Stimulated activated CD4-positive, alpha-beta T cell treated with anti-CD3 and anti-CD28 coated beads, Interleukin-2, amount 100 ng/mL, for 48 hours (primary cell): ENCODE measurements at places on chromosomes 7 and 10.

- no peak for DNase-seq
Observed at GRCh38 chr7:91091631-91092030, 172.6 kb upstream of the FZD1 start.

DNA sequence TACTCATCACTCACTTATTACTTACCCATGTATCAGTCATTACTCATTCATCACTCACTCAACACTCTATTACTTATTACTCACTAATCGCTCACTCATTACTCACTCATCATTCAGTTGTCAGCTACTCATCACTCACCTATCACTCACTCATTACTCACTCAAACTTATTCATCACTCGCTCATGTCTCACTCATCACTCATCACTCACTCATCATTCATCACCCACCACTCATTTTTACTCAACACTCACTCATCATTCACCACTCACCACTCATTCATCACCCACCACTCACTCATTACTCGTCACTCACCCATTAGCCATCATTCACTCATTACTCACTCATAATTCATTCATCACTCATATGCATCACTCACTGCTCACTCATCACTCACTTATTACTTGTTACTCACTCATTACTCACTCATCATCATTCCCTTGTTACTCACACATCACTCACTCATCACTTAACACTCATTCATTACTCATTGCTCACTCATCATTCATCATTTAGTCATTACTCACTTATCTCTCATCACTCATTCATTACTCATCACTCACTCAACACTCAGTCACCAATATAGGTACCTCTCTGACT is 237.9 kb downstream of the ADARB2 start:
- no peak for DNase-seq

DNA sequence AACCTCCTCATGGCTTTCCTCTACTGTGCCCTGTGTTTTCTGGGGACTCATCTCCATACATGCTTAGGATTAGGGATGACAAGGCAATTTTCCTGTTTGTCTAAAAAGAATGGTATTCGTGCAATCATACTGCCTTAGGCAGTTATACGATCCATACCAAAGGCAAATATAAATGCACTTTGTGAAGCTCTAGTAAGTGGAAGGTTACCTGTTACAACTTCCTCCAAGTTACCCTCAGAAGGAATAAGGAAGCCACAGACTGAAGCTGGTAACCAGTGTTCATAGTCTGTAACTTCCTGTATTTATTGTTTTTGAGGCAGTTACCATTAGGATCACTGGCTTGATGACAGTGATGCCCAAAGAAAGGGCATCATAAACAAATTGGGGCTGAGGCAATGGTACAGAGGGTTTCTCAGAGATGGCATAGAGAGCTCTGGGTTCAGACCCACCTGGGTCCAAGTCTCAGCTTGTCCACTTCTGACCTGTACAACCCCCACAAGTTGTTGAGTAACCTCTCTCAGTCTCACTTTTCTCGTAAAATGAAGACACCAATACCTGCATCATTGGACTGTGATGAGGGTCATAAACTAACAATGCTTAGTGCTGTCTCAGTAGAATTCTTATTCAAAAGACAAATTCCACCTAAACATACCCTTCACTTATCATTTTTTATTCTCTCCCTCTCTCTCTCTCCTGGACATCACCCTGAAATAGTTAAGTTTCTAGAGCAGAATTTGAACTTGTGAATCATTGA is 138.2 kb downstream of the ELMO1 start:
- no peak for DNase-seq

DNA sequence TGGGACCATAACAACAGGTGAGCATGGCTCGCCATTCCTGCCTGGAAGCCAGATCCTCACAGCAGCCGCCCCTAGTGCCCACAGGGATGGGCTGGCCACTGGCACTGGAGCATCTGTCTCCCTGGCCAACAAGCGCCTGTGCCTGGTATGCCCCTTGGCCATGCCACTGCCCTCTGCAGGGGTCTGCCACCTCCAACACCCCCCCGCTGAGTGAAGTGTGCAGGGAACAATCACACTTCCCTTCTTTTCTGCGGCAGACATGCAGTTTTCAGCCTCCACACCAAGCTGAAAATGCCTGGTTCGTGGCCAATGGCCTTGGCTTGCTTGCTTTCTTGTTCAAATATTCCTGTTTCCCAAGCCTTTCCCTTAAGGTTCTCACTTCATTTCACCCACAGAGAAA is 50.7 kb downstream of the HSPA12A start:
- DNase-seq: no peak

- DNase-seq: no peak
Observed at GRCh38 chr10:58913717-58914116, 262.7 kb upstream of the PHYHIPL start.

DNA sequence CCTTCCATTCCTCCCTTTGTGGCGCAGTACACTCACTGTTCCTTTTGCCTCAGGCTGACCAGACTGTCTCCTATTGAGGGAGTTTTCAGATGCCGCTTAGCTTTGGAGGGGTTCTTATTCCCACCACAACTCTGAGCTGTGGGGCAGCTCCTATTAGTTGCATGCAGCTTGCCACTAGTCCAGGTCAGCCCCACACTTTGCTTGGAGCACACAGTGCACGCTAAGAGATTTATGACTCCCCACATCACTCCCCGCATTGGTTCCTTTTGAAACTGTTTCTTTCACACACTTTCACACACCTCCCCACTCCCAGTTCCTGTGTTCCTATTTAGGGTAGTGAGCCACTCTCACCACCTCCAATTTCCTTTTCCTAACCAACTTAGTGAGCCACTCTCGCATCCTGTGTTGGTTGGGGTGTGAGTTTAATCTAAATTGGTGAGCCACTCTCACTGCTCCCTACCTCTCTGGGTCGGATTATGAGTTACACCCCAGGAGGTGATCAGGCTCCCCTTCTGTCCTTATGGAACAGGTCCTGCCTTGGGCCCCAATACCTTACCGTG is 10.4 kb upstream of the ZNF485 start:
- DNase-seq: no peak

- DNase-seq: no peak
Observed at GRCh38 chr7:157684157-157684908, 347.5 kb downstream of the DNAJB6 start.

- no peak for DNase-seq
Observed at GRCh38 chr7:83640731-83641537, 8.0 kb downstream of the SEMA3E start.

- no peak for DNase-seq
Observed at GRCh38 chr7:140425718-140426117, 21.9 kb downstream of the RAB19 start.
